Thymus (tissue), 14 donors: ENCODE measurements at places on chromosomes 3 and 15.

- no peak for DNase-seq
- no peaks in the 10 kb centered on the region for H3K27me3 ChIP-seq
- H3K4me3 ChIP-seq, result no peak overlapping the region
- no peaks in the 10 kb centered on the region for H3K4me1 ChIP-seq
- H3K36me3 ChIP-seq, result no peaks in the 10 kb centered on the region
Measured at GRCh38 chr15:42879443-42879842, 41.1 kb downstream of the TTBK2 start.

DNA sequence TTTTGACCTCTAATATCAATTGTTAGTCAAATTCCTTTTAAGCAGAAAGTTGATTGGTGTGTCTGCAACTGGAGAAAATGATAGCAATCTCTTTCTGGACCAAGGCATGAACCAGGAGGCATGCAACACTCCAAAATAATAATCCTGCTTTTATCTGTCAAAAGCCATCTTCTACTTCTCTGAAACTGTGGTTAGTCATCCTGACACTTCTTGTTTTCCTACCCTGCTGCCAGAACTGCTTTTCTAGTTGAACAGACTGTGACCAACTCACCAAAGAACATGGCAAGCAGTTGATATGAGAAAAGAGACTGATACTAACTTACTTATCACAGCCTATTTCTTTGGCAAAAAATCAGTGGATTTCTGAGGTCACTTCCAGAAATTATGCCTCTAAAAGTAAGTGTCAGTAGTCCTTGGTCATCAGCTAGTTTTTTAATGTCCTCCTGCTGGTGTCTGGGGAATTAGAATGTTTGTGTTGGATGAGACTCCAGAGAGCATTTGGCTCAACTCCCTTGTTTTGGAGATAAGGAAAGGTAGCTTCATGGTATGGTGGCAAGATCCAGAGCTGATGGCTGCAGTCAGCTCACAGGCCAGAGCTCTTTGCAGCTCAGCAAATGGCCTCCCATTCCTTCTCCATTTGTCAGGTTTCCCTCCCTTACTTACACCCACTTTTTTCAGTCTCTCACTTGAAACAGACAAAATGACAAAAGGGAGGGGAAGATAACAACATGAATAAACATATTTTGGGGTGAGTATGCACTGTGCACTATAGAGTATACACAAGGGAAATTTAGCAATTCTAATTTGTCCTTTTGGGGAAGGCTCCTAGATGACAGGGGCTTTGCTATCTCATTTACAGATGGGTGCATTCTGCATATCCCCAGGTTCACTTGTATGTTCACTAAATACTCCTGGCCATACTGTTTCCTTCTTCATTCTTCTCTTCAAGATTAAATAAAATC is 7.0 kb downstream of the CRYGS start:
- no peaks in the 10 kb centered on the region for H3K27me3 ChIP-seq
- H3K4me3 ChIP-seq, result no peak overlapping the region
- no peak overlapping the region for H3K27ac ChIP-seq
- H3K36me3 ChIP-seq, result peaks cover 3% of the 10 kb centered on the region

GRCh38 chr3:13083254-13083653 is 10.0 kb upstream of the IQSEC1 start:
- H3K36me3 ChIP-seq, result no peaks in the 10 kb centered on the region
- H3K4me1 ChIP-seq, result peaks cover 41% of the 10 kb centered on the region
- H3K27me3 ChIP-seq, result no peaks in the 10 kb centered on the region
- no peak overlapping the region for H3K4me3 ChIP-seq
- H3K27ac ChIP-seq, result no peak overlapping the region

GRCh38 chr3:43053291-43053690 is 52.6 kb downstream of the POMGNT2 start:
- no peak overlapping the region for H3K27ac ChIP-seq
- H3K36me3 ChIP-seq, result no peaks in the 10 kb centered on the region
- H3K4me1 ChIP-seq, result peaks cover 8% of the 10 kb centered on the region
- no peaks in the 10 kb centered on the region for H3K27me3 ChIP-seq

DNA sequence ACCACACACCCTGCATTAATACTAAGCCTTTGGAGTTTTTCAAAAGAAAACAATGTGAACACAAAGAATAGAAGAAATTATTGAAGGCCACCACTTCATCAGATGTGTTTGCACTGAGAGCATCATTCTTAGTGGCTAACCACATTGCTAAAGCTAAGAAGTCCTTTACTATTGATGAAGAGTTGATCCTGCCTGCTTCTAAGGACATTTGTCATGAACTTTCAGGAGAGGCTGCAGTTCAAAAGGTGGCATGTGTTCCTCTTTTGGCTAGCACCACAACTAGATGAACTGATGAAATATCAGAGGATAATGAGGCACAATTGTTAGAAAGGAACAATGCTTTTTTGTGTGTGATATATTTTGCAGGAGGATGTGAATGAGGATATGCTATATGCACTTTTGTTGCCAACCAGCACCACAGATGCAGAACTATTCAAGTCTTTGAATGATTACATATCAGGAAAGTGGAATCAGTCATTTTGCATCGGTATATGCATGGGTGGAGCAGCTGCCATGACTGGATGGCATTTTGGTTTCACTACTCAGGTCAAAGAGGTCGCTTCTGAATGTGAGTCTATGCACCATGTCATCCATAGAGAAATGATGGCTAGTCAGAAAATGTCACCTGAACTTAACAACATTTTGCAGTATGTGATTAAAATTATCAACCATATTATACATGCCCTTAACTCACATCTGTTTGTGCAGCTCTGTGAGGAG is 2.5 kb upstream of the EID1 start:
- no peaks in the 10 kb centered on the region for H3K27me3 ChIP-seq
- no peaks in the 10 kb centered on the region for H3K4me1 ChIP-seq
- H3K27ac ChIP-seq, result no peak overlapping the region

- H3K27me3 ChIP-seq, result no peaks in the 10 kb centered on the region
- H3K4me3 ChIP-seq, result no peak overlapping the region
- no peak for DNase-seq
- H3K36me3 ChIP-seq, result no peaks in the 10 kb centered on the region
Measured at GRCh38 chr3:37812499-37812896, 49.2 kb upstream of the CTDSPL start.

GRCh38 chr3:184334470-184335158 is 2.8 kb upstream of the FAM131A start:
- no peaks in the 10 kb centered on the region for H3K27me3 ChIP-seq
- no peak overlapping the region for H3K27ac ChIP-seq
- DNase-seq, result no peak
- H3K4me3 ChIP-seq, result no peak overlapping the region
- peaks cover 9% of the 10 kb centered on the region for H3K4me1 ChIP-seq
- H3K36me3 ChIP-seq, result peaks cover 38% of the 10 kb centered on the region

DNA sequence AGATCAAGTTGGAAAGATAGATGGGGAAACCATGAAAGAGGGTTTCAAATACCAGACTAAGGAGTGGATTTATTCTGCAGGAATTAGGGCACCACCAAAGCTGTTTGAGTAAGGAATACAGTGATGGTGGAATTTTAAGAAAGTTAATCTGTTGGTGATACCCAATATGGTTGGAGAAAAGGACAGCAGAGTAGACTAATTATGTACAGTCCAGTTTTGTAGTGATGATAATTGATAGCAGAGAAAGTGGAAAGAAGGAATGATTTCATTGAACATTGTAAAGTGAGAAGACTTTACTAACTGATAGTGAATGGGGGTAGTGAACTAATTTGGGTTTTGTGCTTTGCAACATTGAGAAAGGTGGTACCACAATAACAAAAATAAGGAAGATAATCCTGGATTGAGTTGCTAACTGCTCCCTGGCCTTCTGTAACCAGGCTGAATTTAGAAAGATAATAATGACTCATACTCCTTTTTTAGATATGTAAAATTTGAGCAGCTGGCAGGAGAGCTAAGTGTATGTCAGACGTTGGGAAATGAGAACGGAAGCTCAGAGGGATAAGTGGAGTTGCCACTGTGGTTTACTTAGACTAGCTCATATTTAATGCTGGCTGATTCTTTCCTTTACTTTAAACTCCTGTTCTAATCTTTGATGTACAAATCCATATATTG is 16.9 kb downstream of the TCAIM start:
- no peaks in the 10 kb centered on the region for H3K27me3 ChIP-seq
- no peak overlapping the region for H3K27ac ChIP-seq
- peaks cover 4% of the 10 kb centered on the region for H3K4me1 ChIP-seq
- H3K4me3 ChIP-seq, result no peak overlapping the region
- no peak for DNase-seq
- H3K36me3 ChIP-seq, result peaks cover 7% of the 10 kb centered on the region

GRCh38 chr3:71525391-71525790 is 58.1 kb downstream of the FOXP1 start:
- no peaks in the 10 kb centered on the region for H3K36me3 ChIP-seq
- no peaks in the 10 kb centered on the region for H3K27me3 ChIP-seq
- DNase-seq, result no peak

- no peak for DNase-seq
- H3K4me3 ChIP-seq, result no peak overlapping the region
- peaks cover 16% of the 10 kb centered on the region for H3K27me3 ChIP-seq
- no peaks in the 10 kb centered on the region for H3K4me1 ChIP-seq
- H3K27ac ChIP-seq, result no peak overlapping the region
Measured at GRCh38 chr15:69979262-69979661, 118.5 kb downstream of the TLE3 start.

DNA sequence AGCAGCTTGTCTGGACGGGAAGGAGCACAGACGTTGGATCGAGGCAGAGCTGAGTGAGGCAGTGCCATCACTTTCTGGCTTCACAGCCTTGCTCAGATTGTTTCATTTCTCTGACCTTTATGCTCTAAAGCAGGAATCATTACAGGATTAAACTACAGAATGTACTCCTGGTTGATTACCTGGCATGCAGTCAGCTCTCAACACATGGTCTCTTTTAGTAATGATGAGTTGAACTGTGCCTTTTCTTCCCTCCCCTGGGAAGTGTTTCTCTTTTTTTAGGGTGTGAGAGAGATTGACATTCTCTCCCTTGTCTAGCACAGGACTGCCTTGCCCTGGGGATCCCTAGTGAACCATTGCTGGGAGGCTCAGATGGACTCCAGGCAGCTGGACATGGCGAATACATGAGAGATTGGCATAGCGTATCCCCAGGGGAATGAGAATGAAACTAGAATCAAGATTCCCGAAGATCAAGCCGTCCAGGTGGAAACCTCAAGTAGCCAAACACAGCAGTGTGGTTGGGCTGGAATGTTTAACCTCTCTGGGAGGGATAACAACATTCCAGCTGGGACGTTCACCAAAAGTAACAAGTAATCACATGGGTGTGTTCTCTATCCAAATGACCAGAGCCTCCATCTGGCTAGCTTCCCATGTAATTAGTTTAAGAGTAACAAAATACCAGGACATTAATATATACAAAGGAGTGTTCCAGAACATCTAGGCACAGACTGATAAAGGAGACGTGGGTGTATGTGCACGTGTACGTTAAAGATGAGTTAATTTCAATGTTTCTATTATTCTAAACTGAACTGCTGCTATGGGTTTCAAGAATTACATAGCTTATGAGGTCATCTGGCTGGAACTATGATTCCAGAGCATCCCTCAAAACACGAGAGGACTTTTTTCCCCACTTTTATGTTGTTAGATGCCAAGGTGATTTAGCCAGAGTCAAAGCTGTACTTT is 118.6 kb upstream of the NR2E3 start:
- no peak for DNase-seq
- H3K4me3 ChIP-seq, result no peak overlapping the region
- no peaks in the 10 kb centered on the region for H3K36me3 ChIP-seq
- H3K27me3 ChIP-seq, result no peaks in the 10 kb centered on the region
- H3K4me1 ChIP-seq, result no peaks in the 10 kb centered on the region
- peak overlapping the region; percentile 1 for H3K27ac ChIP-seq

- H3K27me3 ChIP-seq, result no peaks in the 10 kb centered on the region
- H3K36me3 ChIP-seq, result peaks cover 3% of the 10 kb centered on the region
- no peak for DNase-seq
- no peak overlapping the region for H3K4me3 ChIP-seq
- H3K27ac ChIP-seq, result no peak overlapping the region
- no peaks in the 10 kb centered on the region for H3K4me1 ChIP-seq
Measured at GRCh38 chr3:123096731-123097130, 29.9 kb downstream of the PDIA5 start.

DNA sequence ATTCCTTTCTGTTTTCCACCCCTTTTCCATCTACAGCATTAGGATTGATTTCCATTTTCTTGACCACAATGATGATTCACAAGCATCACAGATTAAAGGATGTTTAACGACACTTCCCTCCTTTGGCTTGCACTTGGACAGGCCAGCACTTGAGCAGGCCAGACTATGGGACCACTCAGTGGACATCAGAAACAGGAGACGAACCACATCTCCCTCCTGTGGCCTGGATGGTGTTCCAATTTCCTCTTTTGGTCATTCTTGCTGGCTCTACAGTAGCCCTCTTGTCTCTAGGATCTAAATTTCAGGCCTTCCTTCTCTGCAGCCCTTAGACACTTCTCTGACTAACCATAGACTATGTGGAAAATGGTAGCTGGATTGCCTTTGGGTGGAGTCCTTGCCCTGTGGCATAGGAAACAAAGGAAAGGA is 78.8 kb upstream of the BOC start:
- H3K36me3 ChIP-seq, result no peaks in the 10 kb centered on the region
- no peaks in the 10 kb centered on the region for H3K27me3 ChIP-seq
- H3K27ac ChIP-seq, result no peak overlapping the region
- H3K4me3 ChIP-seq, result no peak overlapping the region

- DNase-seq, result no peak
- H3K4me3 ChIP-seq, result no peak overlapping the region
- no peaks in the 10 kb centered on the region for H3K36me3 ChIP-seq
- H3K4me1 ChIP-seq, result peaks cover 4% of the 10 kb centered on the region
Measured at GRCh38 chr15:81575436-81576123, 201.6 kb upstream of the TMC3 start.

- H3K4me1 ChIP-seq, result peaks cover 14% of the 10 kb centered on the region
- DNase-seq, result no peak
- no peaks in the 10 kb centered on the region for H3K27me3 ChIP-seq
- no peaks in the 10 kb centered on the region for H3K36me3 ChIP-seq
- no peak overlapping the region for H3K27ac ChIP-seq
Measured at GRCh38 chr3:4562595-4562994, 69.4 kb downstream of the ITPR1 start.

DNA sequence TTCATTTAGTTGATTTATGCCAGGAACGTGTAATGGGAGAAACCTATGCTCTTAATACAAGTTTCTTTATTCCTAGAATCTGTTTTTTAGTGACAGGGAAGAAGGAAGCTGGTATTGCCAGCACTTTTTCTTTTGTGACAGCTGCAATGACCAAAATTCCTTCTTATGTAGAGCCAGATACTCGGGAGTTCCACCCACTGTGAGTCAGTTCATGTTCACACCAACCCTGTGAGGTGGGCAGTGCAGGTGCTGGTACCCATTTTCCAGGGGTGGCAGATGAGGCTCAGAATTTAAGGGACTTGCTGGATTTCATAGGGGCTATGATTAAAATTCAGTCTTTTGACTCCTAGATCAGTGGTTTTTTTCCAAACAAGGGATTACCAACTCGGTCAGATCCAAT is 34.7 kb downstream of the OXNAD1 start:
- H3K4me1 ChIP-seq, result peaks cover 40% of the 10 kb centered on the region
- no peaks in the 10 kb centered on the region for H3K27me3 ChIP-seq
- H3K4me3 ChIP-seq, result no peak overlapping the region
- no peaks in the 10 kb centered on the region for H3K36me3 ChIP-seq
- no peak for DNase-seq
- peak overlapping the region; percentile 91 for H3K27ac ChIP-seq

- DNase-seq, result no peak
- H3K27ac ChIP-seq, result peak overlapping the region; percentile 95
- peaks cover 3% of the 10 kb centered on the region for H3K36me3 ChIP-seq
- peak overlapping the region; percentile 89 for H3K4me3 ChIP-seq
- H3K4me1 ChIP-seq, result peaks cover 4% of the 10 kb centered on the region
Measured at GRCh38 chr15:34336231-34336990, 1.2 kb downstream of the SLC12A6 start.

- H3K36me3 ChIP-seq, result no peaks in the 10 kb centered on the region
- H3K27ac ChIP-seq, result no peak overlapping the region
- H3K27me3 ChIP-seq, result no peaks in the 10 kb centered on the region
- DNase-seq, result no peak
Measured at GRCh38 chr3:61180206-61180605, 71.0 kb downstream of the FHIT start.
